ENCODE measurements at places on chromosomes 3 and 15.

DNA sequence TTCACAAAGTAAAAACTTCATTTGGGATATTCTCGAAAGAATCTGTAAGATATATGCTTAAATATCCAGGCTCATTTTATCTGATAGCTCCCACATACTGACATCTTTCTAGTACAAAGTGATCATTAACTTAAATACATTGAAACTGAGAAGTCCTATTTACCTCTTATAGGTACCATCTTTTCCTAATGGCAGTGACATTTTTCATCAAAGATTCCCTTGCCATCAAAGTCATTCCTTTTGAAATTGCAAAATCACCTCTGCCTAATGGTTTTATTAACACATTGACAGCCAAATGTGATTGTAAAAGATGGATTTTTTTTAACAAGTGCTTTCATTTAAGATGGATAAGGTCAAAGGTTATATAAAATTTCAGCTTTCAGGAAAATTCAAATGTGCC is 346.6 kb downstream of the MFSD1 start:
- no peak for DNase-seq

- DNase-seq: no peak
Measured at GRCh38 chr3:127497676-127498075, 92.9 kb downstream of the TPRA1 start.

- no peak for DNase-seq
Measured at GRCh38 chr3:87924485-87924884, 134.3 kb downstream of the CGGBP1 start.

- no peak for DNase-seq
Measured at GRCh38 chr3:188471723-188472122, 317.8 kb downstream of the LPP start.

Measured in suppressor macrophage treated with lipopolysaccharide for 1 hour (primary cell).